CD4-positive, alpha-beta T cell treated with Interleukin-15 for 4 hours (primary cell): ENCODE measurements at places on chromosomes 3 and 15.

GRCh38 chr15:92714077-92714476 is 58.5 kb upstream of the FAM174B start:
- DNase-seq = no peak

DNA sequence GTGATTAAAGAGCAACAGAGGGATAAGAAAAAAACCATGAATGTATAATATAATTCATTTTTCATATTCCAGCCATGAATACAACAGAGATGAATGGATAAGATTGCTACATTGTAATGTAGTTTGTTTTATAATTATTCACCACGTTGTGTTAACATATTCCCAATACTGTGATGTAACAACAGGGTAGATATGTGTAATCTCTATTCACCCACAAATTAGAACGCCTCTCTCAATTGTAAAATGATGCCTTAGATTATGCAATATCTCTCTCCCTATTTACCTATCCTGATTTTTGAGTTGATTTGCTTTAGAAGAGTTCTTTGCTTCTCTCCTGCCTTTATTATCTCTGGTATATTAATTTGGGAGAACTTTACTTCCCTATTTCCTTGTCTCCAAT is 193.6 kb downstream of the AGBL1 start:
- no peak for DNase-seq

DNA sequence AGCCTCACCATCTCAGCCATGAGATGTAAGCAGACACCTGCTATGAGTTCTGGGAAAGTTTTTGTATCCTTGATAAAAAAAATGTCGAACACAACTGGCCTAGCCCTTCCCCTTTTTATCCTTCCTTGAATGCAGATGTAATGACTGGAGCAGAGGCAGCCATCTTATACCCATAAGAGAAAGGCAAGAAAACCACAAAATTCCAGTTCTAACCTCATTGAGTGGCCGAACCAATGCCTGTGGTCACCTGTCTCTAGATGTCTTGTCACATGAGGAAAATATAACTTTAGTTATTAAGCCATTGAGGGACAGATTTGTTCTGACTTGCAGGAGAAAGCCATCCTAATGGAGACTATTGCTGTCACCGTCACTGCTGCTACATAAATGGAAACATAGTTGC is 80.4 kb upstream of the SLC6A6 start:
- no peak for DNase-seq

- DNase-seq = no peak
Observed at GRCh38 chr3:174215456-174215855, 643.7 kb upstream of the NAALADL2 start.

GRCh38 chr3:66980791-66981190 is 17.3 kb upstream of the KBTBD8 start:
- no peak for DNase-seq

- DNase-seq = no peak
Observed at GRCh38 chr3:32797776-32798175, 20.0 kb upstream of the TRIM71 start.

DNA sequence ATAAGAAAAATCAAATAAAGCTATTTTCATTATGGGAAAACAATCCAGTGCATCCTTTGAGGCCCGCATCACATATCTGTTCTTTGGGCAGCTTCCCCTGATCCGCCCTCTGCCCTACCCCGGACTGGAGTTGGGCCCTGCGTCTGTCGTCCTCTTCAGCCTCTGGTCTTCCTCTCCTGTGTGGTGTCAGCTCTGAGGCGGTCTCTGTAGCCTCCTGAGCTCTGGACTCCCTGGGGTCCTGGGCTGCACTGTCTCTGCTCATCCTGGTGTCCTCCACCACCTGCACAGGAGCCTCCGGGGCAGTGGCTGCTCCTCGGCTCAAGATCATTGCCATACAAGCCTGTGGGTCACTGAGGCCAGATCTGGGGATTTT is 7.4 kb upstream of the SNX22 start:
- DNase-seq = no peak
